ENCODE measurements at places on chromosomes 4 and X. TPM values are rescaled to one million over a fixed set of nuclear protein-coding genes. Genes with fewer than 3 reads are reported as not detected.
A peak's percentile ranks its signal among the peaks of the same experiment; 100 is the strongest.

Gene SSX4B
- total RNA-seq = not detected

Gene ESX1
- 0.10 TPM for total RNA-seq

Gene RAB39B
- total RNA-seq = 5.7 TPM

Gene PCYT1B
- 13.0 TPM for total RNA-seq

Gene AFM
- total RNA-seq = not detected

Gene NPFFR2
- 2.9 TPM for total RNA-seq

Gene PDK3
- 27.5 TPM for total RNA-seq

Gene DSPP
- 0.06 TPM for total RNA-seq

Gene HERC5
- 6.7 TPM for total RNA-seq

- no peaks in the 10 kb centered on the region for H3K36me3 ChIP-seq
- DNase-seq = no peak
- H3K4me1 ChIP-seq = no peaks in the 10 kb centered on the region
- no peaks in the 10 kb centered on the region for H3K27me3 ChIP-seq
- H3K27ac ChIP-seq = no peak overlapping the region
These were observed 481.7 kb upstream of the ATOH1 start for GRCh38 chr4:93346840-93347239.

- H3K4me1 ChIP-seq = no peaks in the 10 kb centered on the region
- no peak for DNase-seq
- H3K4me3 ChIP-seq = no peak overlapping the region
- H3K27ac ChIP-seq = no peak overlapping the region
These were observed 720.9 kb downstream of the RAPGEF2 start for GRCh38 chr4:159823743-159824142.

GRCh38 chr4:87051121-87051713, 116.4 kb downstream of the AFF1 start:
- H3K4me1 ChIP-seq = peaks cover 15% of the 10 kb centered on the region
- peaks cover 7% of the 10 kb centered on the region for H3K36me3 ChIP-seq
- no peaks in the 10 kb centered on the region for H3K27me3 ChIP-seq

- no peak overlapping the region for H3K27ac ChIP-seq
- no peaks in the 10 kb centered on the region for H3K4me1 ChIP-seq
- H3K36me3 ChIP-seq = no peaks in the 10 kb centered on the region
- H3K4me3 ChIP-seq = no peak overlapping the region
These were observed 406.3 kb upstream of the GRIA3 start for GRCh38 chrX:122777766-122778165.

DNA sequence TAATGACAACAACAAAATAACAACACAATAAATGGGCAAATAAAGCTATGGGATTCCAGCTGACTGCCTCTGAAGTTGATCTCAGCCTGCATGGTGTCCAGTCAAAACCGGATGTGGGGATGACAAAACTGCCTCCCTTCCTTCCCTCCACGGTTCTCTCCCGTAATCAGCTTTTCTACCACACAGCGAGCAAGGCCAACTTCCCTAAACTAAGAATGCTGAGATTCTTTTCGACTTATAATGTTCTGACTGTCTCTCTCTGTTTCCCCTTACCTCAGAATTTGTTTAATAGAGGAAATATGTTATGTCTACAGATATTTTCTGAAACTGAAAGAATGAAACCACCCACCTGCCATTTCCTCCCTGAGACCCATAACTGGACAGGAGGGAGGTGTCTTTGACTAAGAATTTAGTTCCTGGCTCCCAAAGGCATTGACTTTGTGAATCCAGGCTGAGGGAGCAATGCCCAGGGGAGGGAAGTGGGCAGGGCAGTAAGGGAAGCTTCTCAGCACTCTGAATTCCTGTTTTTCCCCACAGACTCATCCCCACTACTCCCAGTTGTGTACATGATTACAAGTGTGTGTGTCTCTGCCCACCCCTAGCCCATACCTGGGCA, 1.0 kb upstream of the TLR1 start:
- H3K27me3 ChIP-seq = no peaks in the 10 kb centered on the region
- no peaks in the 10 kb centered on the region for H3K36me3 ChIP-seq
- no peak overlapping the region for H3K27ac ChIP-seq
- H3K4me3 ChIP-seq = no peak overlapping the region
- DNase-seq = no peak

DNA sequence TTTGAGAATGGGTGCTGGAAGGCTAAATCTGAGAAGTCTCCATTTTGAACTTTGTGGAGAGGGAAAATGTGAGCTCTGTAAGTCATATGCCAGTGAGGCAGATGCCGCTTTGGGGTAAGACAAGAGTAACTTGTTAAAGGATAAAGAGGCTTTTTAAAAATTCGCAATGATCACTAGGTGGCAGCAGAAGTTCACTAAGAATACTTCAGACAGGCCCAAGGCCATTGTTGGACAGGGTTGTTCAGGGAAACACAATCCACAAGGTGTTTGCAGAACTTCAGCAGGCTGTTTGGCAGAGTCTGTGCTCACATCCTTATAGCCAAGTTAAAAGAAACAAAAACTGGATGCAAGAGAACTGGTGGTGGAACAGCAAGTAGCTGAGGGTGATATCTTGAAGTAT, 13.7 kb upstream of the PIGA start:
- no peak overlapping the region for H3K27ac ChIP-seq
- H3K4me3 ChIP-seq = no peak overlapping the region
- DNase-seq = peak; percentile 26

GRCh38 chr4:128394778-128395177, 107.2 kb upstream of the PGRMC2 start:
- no peak overlapping the region for H3K27ac ChIP-seq
- no peaks in the 10 kb centered on the region for H3K4me1 ChIP-seq
- H3K4me3 ChIP-seq = no peak overlapping the region
- H3K27me3 ChIP-seq = no peaks in the 10 kb centered on the region
- DNase-seq = no peak
- no peaks in the 10 kb centered on the region for H3K36me3 ChIP-seq

DNA sequence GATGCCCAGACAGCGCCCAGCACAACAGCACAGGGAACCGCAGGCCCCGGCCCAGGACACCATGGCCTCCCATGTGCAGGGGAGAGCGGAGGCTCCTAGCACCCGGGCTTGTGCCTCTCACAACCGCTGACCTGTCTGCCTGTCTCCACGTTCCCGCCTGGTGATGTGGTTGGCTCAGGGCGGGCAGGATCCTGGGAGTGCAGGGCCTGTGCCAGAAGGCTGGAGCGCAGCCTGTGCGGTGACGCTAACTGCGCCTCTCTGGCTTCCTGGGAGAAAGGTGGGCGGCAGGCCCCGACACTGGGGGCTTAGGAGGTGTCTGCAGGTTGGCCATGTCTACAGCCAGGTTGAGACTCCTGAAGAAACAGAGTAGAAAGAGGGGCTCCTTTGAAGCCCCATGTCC, 48.7 kb downstream of the CPZ start:
- no peak overlapping the region for H3K4me3 ChIP-seq
- peaks cover 3% of the 10 kb centered on the region for H3K4me1 ChIP-seq
- DNase-seq = no peak
- peaks cover 3% of the 10 kb centered on the region for H3K27me3 ChIP-seq
- no peaks in the 10 kb centered on the region for H3K36me3 ChIP-seq

GRCh38 chrX:41300758-41301437, 33.1 kb upstream of the DDX3X start:
- H3K36me3 ChIP-seq = no peaks in the 10 kb centered on the region
- H3K4me3 ChIP-seq = no peak overlapping the region
- no peak for DNase-seq
- peaks cover 2% of the 10 kb centered on the region for H3K4me1 ChIP-seq
- peaks cover 31% of the 10 kb centered on the region for H3K27me3 ChIP-seq

- H3K27ac ChIP-seq = no peak overlapping the region
- H3K4me1 ChIP-seq = no peaks in the 10 kb centered on the region
- no peak for DNase-seq
- peaks cover 10% of the 10 kb centered on the region for H3K27me3 ChIP-seq
- no peaks in the 10 kb centered on the region for H3K36me3 ChIP-seq
- no peak overlapping the region for H3K4me3 ChIP-seq
These were observed 168.4 kb upstream of the NRK start for GRCh38 chrX:105653891-105654290.

DNA sequence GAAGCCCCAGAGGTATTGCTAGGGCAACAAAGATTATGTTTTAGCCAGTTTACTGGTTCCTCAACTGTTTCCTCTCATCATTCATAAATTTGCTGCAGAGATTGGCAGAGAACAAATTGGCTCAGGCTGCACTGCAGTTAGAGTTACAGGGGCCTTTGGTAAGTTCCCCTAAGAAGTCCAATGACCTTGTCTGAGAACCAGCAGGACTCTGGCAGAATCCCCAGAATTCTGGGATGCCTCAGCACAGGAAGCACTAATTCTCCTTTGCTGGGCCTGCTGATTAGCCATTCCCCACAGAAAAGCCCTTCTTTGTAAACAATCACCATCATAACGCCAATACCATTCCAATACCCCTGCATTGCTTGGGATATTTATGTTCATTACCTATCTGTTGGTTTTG, 151.3 kb downstream of the USP46 start:
- peak; percentile 19 for DNase-seq
- H3K4me3 ChIP-seq = no peak overlapping the region
- H3K27me3 ChIP-seq = no peaks in the 10 kb centered on the region
- no peaks in the 10 kb centered on the region for H3K36me3 ChIP-seq

DNA sequence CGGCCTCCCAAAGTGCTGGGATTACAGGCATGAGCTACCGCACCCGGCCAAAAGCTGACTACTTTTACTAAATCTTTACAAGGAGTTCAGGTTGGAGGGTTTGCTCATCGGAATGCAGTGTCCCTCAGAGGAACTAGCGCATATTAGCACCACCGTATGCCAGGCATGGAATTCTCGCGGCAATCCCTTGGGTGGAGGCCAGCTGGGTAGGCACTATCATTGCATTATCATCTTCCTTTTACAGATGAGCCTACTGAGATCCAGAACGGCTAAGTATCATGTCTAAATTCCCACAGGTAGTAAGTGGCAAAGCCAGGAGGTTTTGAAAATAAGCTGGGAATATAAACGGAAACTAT, 6.1 kb upstream of the CXorf66 start:
- H3K4me1 ChIP-seq = no peaks in the 10 kb centered on the region
- no peak overlapping the region for H3K4me3 ChIP-seq
- H3K27me3 ChIP-seq = no peaks in the 10 kb centered on the region
- no peaks in the 10 kb centered on the region for H3K36me3 ChIP-seq

DNA sequence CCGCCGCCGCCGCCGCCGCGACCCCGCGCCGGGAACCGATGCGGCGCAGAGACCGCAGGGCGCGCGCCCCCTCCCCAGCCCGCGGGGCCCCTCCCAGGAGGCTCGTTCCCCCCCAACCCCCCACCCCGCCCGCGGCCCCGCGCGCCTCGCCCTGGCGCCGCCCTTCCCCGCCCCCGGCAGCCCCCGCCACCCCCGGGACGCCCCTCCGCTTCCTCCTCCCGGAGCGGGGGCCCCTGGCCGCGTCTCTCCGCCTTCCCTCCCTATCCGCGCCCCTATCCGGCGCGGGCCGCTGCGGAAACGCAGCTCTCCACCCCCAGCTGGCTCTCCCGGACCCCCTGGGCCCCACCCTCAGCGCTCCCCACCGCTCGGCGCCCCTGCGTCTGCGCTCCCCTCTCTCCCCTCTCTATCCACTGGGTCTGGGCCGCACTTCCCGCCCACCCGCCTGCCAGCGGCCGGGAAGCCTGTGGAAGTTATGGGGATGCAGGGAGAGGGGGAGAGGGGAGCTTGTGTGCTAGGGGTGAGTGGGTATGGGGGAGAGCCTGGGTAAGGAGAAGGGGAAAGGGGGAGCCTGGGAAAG, at the start of gene TMEM271:
TSS of gene TMEM271 (minus strand) at position 51 of the 577 bp plus-strand sequence. CDS start 233 bp downstream, outside the sequence.
- DNase-seq = peak; percentile 72
- no peak within 1 kb of the TSS for H3K27ac ChIP-seq
- H3K36me3 ChIP-seq = peaks cover 12% of the 10 kb centered on the region
- H3K27me3 ChIP-seq = peaks cover 49% of the 10 kb centered on the region
- peak within 1 kb of the TSS; percentile 24 for H3K4me3 ChIP-seq

DNA sequence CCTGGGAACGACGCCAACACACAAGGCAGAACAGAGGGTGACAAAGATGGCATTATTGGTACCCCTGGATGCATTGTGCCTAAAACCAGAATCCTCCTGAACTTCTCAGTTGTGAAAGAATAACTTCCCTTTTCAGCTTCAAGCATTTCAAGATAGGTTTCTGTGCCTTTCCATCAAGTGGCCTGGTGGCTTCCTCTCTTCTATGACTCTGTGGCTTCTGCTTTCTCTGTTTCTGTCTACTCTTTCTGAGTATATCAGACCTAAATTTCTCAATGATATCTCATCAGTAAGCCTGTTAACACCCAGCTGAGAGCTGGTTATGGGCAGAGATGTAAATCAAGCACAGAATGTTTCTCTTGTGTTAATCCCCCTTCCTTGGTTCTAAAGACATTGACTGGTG, 21.4 kb upstream of the FAM9B start:
- no peak overlapping the region for H3K4me3 ChIP-seq
- no peak for DNase-seq
- H3K36me3 ChIP-seq = no peaks in the 10 kb centered on the region
- peaks cover 2% of the 10 kb centered on the region for H3K27me3 ChIP-seq
- no peaks in the 10 kb centered on the region for H3K4me1 ChIP-seq
- no peak overlapping the region for H3K27ac ChIP-seq

- H3K27ac ChIP-seq = no peak overlapping the region
- no peaks in the 10 kb centered on the region for H3K27me3 ChIP-seq
- H3K36me3 ChIP-seq = no peaks in the 10 kb centered on the region
These were observed 150.9 kb downstream of the SPRY1 start for GRCh38 chr4:123547216-123548165.

- no peaks in the 10 kb centered on the region for H3K4me1 ChIP-seq
- H3K27me3 ChIP-seq = no peaks in the 10 kb centered on the region
- H3K36me3 ChIP-seq = no peaks in the 10 kb centered on the region
- H3K4me3 ChIP-seq = no peak overlapping the region
These were observed 13.8 kb downstream of the POU3F4 start for GRCh38 chrX:83521905-83522304.

DNA sequence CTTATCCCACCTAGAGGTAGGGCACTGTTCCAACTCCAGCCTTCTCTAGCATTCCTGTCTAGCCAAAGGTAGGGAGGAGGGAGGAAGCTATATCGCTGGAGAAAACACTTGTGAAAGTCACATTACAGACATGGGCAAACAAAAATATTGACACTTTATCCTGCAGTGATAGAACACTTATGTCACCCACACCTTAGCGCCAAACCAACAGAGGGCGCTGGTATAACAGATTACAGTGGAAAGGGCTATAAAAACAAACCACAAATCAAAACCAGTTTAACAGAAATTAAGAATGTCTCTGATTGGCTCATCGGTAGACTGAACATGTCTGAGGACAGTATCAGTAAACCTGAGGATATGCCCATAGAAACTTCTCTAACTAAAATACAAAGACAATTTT, 451.3 kb downstream of the TLL1 start:
- no peaks in the 10 kb centered on the region for H3K27me3 ChIP-seq
- no peak for DNase-seq
- H3K4me3 ChIP-seq = no peak overlapping the region
- no peaks in the 10 kb centered on the region for H3K4me1 ChIP-seq
- H3K27ac ChIP-seq = no peak overlapping the region

DNA sequence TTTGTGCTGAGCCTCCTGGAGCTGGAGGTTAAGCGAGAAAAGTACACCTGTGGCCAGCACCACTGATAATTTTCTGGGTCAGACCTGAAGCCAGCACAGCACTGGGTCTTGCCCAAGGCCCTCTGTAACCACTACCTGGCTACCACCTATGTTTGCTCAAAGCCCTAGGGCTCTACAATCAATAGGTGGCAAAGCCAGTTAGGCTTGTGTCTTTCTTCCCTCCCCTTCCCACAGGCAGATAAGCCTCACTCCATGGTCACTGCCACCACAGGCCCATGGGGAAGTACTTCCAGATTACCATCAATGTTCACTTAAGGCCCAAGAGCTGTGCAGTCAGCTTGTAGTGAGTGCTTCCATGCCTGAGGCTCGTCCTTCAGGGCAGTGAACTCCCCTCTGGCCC, 35.2 kb upstream of the ARMCX4 start:
- no peaks in the 10 kb centered on the region for H3K36me3 ChIP-seq
- no peaks in the 10 kb centered on the region for H3K4me1 ChIP-seq
- DNase-seq = no peak
- H3K27me3 ChIP-seq = no peaks in the 10 kb centered on the region
- no peak overlapping the region for H3K4me3 ChIP-seq
- no peak overlapping the region for H3K27ac ChIP-seq

- no peak overlapping the region for H3K4me3 ChIP-seq
- H3K36me3 ChIP-seq = no peaks in the 10 kb centered on the region
- no peaks in the 10 kb centered on the region for H3K27me3 ChIP-seq
- no peak for DNase-seq
These were observed 173.0 kb downstream of the SPCS3 start for GRCh38 chr4:176492646-176493302.
